Effector memory CD8-positive, alpha-beta T cell (primary cell): ENCODE measurements at places on chromosomes 7 and 10.

DNA sequence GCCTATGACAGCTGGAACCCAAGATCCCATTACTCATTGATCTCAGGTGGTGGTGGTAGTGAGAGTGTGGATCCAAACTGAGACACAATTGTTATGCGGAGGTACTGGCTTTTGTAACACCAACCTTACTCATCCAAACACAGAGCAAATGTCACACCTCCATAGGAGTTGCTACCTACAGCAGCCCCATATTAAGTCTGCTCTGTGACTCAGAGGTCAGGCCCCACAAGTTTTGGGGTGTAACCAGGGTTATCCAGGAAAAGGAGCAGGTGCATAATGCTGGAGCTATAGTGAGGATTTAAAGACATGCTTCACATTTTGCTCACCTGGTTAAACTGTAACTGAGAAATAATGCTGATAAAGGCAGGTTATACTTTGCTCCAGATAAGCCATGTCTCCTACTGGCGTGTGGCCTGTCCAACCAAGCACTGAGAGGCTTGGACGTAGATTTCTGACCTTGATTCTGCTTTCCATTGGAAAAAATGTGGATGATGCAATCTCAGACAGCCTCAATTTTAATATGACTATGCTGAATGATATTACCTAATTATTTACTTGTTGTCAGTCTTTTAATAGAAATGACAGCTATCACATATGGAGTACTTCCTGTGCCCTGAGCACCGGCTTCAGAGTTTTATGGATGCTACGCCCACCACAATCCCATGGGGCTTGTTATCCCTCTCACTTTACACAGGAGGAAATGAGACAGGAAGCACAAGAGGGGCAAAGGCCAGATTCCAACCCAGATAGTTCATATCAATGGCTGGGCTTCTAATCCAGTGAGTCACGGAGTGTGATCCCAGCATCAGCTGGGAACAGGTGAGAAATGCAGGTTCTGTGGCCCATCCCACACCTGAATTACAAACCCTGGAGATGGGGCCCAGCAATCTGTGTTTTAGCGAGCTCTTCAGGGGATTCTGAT, 181.3 kb downstream of the CHN2 start:
- no peak for DNase-seq

DNA sequence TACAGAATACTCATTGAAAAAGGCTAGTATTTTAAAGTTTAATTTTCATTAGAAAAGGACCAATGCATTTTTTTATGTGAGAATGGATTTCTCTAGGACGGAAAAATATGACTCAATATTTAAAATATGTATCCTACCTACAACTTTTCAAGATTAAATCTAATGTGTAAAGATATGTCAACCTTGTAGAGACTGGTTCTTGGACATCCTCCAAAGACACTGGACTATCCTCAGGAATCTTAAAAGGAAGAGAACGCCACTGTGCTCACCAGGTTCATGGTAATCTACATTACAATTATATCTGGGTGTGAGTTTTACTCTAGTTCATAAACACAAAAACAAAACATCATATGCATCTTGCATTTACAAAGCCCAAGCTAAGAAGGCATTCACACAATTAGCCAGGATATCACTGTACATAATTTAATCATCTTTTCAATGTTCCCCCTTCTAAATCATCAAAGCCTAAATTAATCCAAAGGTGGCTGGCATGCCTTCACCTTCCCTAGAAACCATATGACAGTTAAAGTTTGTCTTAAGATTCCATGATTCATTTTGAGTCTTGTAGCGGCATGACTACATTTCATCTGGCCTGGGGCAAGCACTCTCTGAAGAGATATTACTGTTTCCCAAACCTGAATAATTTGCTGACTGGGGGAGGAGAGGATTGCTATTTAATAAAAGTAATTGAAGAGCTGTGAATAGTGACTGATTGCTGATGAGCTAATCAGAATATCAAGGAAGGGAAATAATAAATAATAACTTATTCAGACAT, 12.0 kb downstream of the SGCE start:
- DNase-seq = no peak

GRCh38 chr7:143258831-143259230, 4.4 kb upstream of the GSTK1 start:
- no peak for DNase-seq

DNA sequence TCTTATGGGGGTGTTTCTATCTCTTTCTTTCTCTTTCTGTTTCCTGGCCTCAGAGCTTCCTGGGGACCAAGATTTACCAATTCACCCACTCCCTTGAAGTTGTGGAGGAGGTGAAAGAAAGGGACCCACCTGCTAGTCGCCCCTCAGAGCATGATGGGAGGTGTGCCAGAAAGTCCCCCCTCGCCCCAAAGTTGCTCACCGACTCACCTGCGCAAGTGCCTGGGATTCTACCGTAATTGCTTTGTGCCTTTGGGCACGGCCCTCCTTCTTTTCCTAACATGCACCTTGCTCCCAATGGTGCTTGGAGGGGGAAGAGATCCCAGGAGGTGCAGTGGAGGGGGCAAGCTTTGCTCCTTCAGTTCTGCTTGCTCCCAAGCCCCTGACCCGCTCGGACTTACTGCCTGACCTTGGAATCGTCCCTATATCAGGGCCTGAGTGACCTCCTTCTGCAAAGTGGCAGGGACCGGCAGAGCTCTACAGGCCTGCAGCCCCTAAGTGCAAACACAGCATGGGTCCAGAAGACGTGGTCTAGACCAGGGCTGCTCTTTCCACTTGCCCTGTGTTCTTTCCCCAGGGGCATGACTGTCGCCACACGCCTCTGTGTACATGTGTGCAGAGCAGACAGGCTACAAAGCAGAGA, 12.2 kb downstream of the AQP1 start:
- DNase-seq = no peak

GRCh38 chr7:27209933-27210440, 10.1 kb upstream of the HOXA13 start:
- DNase-seq = no peak

- no peak for DNase-seq
Observed at GRCh38 chr7:13117592-13117991, 430.2 kb downstream of the ARL4A start.

DNA sequence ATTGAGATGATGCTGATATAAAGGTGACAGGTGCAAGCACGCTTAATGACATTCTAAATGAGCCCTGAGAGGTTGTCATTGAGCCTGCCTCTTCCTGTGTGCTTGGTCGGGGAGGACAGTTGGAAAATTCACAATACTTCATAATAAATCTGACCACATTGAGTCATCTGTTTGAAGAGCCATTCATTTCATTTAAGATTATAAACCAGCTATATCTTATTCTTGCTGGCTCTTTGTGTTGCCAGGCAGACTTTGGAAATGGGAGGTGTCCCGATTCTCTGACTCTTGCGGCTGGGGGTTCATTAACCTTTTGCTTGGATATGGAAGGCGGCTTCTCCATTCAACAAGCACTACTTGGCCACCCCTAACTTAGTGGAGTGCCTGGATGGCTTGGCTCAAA, 198.2 kb downstream of the FANK1 start:
- no peak for DNase-seq

- no peak for DNase-seq
Observed at GRCh38 chr7:23938937-23939552, 229.0 kb downstream of the STK31 start.

DNA sequence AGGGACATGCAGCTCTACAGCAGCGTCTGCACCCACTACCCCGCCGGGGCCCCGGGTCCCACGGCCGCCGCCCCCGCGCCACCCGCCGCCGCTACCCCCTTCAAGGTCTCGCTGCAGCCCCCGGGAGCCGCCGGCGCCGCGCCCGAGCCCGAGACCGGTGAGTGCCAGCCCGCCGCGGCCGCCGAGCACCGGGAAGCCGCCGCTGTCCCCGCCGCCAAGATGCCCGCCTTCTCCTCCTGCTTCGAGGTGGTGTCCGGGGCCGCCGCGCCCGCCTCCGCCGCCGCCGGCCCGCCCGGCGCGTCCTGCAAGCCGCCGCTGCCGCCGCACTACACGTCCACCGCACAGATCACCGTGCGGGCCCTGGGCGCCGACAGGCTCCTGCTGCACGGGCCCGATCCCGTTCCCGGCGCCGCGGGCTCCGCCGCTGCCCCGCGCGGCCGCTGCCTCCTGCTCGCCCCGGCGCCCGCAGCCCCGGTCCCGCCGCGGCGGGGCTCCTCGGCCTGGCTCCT, 631 bp downstream of the OTUD1 start:
- DNase-seq = no peak

GRCh38 chr10:53123311-53123710, 350.7 kb upstream of the MBL2 start:
- no peak for DNase-seq

DNA sequence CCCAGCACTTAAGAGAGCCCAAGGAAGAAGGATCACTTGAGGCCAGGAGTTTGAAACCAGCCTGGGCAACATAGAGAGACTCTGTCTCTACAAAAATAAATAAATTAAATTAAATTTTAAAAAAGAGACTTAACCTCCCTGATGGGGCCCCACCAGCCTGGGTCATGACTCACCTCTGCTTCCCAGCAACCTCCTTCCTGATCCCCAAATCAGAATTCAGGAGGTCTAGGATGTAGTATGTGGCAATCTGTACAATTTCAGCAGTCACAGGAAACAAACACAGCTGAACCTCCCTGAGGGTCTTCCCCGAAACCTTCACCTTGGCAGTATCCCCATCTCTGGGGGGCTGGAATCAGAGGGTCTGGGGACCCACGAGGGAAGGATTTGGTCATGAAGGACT, 9.7 kb upstream of the PPP1R35 start:
- no peak for DNase-seq

DNA sequence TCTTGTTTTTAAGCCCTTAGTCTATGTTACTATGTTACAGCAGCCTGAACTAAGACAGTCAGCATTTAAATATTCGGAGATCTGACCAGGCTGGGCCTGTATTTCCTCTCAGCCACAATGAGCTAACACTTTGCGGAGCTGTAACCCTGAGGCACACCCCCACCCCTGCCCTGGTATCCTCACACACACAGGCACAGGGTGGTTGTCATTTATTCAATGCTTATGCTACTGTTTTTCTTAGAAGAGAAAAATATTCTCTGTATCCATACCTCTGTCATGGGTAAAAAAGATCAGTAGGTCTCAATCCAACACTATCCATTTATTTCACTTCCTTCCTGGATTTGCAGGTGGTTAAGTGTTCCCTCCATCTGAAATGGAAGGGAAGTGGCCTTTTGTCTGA, 80.3 kb upstream of the TRIL start:
- no peak for DNase-seq

- no peak for DNase-seq
Observed at GRCh38 chr7:3244241-3244814, 56.7 kb upstream of the SDK1 start.

DNA sequence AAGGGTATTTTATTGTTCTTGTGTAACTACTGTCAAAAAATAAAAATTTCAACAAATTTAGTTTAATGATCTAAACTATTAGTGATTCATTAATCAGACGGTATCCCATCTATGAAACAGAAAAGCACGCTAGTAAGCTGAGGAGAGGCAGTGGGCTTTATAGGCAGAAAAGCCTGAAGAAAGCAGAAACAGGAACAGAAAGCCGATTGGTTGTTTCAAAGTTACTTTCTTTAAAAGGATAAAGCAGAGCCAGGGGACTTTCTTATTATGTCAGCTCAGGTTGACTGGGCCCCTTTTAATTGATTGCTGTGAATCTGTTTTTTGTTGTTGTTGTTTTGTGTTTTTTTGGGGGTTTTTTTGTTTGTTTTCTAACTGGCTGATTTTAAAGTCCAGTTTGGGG, 105.5 kb downstream of the TES start:
- no peak for DNase-seq

DNA sequence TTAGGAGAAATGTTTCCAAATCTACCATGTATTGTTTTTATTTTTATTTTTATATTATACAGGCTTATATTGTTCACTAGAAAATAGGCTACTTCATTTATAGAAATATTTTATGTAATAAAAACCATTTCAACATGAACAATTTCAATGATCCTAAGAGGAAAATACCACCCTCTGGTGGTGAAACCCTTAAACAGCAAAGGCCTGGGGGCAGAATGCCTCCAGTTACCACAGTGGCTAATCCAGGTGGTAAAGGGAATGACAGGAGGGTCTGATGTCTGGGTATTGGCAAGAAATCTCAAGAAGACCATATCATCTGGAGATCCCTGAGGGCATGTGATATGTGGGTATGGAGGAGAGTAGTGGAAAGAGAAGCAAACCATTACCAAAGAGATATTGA, 19.3 kb downstream of the MACC1 start:
- no peak for DNase-seq

DNA sequence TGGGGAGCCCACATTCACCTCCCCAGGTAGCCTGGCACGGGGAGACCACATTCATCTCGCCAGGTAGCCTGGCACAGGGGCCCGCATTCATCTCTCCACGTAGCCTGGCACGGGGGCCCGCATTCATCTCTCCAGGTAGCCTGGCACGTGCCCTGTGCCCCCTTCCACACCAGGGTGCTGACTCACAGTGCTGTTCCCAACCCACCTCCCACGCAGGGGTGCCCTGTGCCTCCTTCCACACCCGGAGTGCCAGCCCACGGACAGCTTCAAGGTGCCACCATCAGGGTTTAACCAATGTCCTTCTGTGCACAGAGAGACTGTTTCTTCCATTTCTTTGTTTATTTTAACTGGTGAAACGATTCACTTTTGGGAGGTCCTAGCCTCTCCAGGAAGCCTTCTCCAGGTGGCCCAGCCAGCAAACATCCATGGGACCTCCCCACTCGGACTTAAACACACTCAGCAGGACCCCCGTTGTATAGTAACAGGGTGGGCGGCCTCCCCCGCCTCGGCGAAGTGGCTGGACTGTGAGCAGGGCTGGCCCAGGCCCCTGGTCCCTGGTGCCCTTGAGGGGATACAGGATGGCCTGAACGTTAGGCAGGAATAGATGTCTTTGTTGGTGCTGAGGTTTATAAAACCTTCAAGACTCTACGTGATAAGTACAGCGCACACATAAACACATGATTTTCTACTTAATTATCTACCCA, 41.1 kb upstream of the FOXL3 start:
- DNase-seq = no peak

GRCh38 chr7:123655614-123656013, at the start of gene LMOD2:
LMOD2 (plus strand) TSS chr7:123655866; CDS start chr7:123655964, 98 bp downstream.
- DNase-seq = no peak

DNA sequence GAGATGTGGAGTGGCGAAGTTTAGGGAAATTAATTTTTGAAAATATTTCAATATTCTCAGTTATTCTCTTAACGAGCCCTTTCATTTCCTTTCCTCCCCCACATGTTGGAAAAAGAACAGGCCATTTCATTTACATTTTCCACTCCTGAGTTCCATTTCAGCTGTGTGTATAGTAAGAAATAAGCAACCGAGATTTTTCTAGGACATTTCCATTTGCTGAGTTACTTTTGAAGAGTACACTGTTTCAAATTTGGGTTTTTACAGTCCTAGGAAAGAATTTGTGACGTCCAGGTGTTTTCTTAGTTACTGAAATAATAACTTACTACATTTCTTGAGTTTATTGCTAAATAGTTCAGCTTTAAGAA, 1.2 kb downstream of the SEPTIN7 start:
- no peak for DNase-seq

GRCh38 chr10:70673043-70673928, 980 bp downstream of the ADAMTS14 start:
- DNase-seq = no peak

GRCh38 chr7:104362756-104363155, 34.4 kb downstream of the LHFPL3 start:
- DNase-seq = no peak

- no peak for DNase-seq
Observed at GRCh38 chr10:37489658-37490003, 364.2 kb downstream of the ANKRD30A start.

GRCh38 chr10:17084258-17084657, 45.4 kb downstream of the CUBN start:
- DNase-seq = no peak
